IPS DF 19.7 (cell line): ENCODE measurements at places on chromosomes 7 and 10.

GRCh38 chr7:37083311-37084096 is 359.2 kb upstream of the AOAH start:
- no peak for DNase-seq

DNA sequence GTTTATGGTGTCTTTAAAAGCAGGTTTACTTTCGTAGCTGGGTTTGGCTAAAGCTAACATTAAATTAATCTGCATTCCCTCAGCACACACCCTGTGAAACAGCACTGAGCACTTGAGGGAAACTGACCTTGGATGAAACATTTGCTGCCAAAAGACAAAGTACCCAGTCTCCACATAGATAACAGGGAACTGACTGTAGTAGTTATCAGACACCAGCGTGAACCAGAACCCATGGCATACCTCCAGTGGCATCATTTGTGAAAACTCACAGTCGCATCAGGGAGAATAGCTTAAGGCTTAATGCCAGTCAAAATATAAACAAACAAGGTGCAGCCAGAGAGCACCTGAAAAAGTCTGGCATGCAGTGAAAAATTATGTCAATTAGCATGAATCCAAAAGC is 357.8 kb upstream of the C7orf33 start:
- no peak for DNase-seq

- DNase-seq = no peak
Observed at GRCh38 chr7:41445432-41445831, 257.5 kb downstream of the INHBA start.

- DNase-seq = no peak
Observed at GRCh38 chr7:143245123-143245522, 18.1 kb upstream of the GSTK1 start.

DNA sequence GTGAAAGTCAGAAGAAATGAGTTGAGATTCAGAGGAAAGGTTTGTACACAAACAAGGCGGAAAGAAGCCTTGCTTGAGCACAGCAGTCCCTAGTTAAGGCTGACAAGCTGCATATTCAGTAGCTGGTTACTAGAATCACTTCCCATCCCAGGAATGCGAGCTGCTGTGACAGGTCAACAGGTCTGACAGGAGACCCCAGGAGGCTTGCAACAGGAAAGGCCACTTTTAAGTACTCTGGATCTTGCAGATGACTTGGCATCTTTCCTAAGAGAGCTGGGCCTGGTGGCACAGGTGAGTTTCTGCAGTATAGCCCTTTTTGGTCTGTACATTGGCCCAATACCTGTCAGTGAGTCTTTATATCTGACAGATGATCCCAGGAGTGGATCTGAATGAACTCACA is 35.7 kb upstream of the UNC5B start:
- DNase-seq = peak; percentile 61

DNA sequence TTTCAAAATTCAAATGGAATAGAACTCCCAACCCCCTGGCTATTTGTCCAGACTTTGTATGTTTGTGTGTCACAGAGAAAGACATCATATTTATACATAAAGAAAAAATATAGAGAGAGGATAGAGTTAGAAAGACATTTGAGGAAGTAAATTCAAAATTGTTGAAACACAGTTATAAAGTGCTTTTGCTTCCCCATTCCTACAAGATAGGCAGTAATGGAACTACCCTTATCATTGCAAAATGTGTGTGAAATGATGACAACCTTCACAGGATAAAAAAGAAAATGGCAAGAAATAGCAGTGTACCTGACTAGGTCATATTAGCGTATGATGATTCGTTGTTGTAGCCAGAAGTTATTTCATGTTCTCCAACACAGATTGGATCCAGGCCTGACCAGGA is 63.1 kb downstream of the FZD1 start:
- DNase-seq = no peak

GRCh38 chr10:60848126-60848525 is 69.8 kb downstream of the CDK1 start:
- DNase-seq = no peak

DNA sequence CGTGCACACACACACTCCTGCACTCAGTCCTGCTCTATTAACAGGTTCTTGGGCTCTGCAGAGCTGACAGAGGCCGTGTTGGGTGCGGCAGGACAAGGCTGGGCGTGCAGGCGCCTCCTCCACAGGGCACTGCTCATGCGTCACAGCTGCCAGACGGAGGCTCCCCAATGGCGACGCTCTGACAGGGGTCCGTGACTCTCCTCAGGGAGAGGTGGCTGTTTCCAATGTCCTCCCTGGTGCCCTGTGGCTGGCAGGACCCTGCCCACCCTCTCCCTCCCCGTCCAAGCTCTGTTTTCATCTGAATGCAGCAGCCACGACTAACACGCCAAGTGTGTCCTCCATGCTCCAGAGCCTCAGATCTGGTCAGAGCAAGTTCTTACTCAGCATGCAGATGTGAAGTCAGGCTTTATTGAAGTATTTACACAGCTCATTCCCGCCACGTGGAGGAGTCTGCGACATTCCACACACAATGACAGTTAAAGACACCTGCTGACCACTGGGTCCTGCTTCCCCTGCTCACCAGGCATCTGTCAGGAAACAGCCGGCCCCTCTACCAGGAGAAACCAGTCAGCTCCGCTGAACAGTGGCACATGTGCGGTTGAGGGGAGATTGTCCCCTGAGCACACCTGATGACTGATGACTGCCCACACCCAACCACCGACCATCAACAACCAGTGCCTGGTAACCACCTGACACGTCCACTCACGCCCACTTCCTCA is 116.7 kb downstream of the VIPR2 start:
- DNase-seq = no peak

- no peak for DNase-seq
Observed at GRCh38 chr7:77899516-77899915, 100.9 kb downstream of the PHTF2 start.

DNA sequence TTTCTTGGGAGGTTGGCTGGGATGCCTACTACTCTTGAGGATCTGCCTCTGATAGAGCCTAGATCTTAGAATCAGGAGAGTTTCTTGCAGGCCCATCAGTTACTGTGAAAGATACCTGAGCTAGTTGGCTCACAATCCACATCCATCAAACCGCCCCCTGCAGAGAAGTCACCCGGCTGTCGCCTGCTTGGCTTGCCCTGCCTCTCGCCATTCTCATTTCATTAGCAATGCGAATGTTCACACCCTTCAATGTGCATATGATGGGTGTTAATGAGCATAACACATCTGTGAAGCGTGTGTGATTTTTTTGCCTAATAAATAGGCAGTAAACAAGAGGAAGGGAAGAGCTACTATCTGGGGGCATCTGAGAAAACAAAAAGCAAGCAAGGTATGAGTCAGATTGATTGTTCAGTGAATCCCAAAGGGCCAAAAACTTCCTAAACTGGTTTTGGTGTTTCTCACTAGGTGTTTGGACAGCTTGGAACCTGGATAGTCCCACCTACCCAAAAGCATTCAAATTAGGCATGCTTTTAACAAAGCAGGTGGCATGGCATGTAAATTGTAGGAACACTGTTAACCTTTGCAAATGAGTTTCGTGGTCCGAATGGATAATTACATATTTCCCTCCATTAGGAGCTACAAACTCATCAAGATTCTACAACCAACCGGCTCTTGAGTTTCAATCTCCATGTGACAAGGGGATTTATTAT is 272.3 kb upstream of the C7orf33 start:
- no peak for DNase-seq

DNA sequence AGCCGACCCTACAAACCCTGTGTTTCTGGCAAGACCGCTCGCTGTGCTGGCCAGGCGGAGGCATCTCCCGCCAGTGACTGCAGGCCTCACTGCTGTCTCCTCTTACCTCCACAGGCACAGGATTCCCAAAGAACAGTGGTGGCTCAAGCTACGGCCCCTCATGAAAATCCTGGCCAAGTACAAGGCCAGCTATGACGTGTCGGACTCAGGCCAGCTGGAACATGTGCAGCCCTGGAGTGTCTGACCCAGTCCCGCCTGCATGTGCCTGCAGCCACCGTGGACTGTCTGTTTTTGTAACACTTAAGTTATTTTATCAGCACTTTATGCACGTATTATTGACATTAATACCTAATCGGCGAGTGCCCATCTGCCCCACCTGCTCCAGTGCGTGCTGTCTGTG is 36.2 kb downstream of the PITRM1 start:
- DNase-seq = no peak

GRCh38 chr10:109025172-109025571 is 898.1 kb downstream of the XPNPEP1 start:
- DNase-seq = no peak

DNA sequence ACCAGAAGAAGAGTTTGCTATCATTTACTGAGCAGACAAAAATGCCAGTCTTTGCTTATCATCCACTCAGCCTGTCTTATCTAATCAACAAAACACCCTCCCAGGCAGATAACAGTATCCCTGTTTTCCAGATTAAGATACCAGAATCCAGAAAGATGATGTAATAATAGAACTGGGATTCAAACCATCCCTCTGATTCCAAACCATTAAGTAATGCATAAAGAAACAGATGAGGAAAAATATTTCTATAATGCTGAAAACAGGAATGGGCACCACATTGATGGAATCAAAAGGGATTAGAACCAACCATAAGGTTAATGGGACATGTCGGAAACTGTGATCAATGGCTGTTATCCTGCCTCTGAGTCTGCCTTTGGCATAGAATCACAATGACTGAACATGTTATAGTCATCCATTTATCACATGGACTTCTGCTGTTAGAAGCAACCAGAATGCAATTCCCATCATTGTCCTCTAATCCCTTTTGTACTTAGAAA is 92.1 kb upstream of the RSU1 start:
- no peak for DNase-seq

DNA sequence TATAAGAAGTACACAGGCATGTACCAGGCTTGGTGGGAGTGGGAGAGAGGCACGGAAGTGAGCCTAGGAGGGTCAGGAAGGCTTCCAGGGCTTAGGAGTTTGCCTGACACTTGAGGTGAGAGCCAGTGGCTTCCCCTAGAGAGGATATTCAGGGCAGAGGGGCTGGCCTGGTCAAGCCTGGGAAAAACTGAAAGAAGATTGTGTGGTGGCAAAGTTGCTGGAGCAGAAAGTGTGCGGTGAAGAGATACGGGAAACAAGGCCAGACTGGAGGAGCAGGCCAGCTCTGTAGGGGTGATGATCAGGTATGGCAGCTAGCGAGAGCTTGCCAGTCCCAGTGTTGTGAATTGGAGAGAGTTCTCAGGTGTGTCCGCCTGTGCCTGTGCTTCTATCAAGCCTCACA is 129.9 kb downstream of the CCNY start:
- no peak for DNase-seq

- no peak for DNase-seq
Observed at GRCh38 chr10:28997734-28998133, 291.1 kb upstream of the LYZL1 start.

- DNase-seq = no peak
Observed at GRCh38 chr7:158402471-158402870, 185.2 kb downstream of the PTPRN2 start.

DNA sequence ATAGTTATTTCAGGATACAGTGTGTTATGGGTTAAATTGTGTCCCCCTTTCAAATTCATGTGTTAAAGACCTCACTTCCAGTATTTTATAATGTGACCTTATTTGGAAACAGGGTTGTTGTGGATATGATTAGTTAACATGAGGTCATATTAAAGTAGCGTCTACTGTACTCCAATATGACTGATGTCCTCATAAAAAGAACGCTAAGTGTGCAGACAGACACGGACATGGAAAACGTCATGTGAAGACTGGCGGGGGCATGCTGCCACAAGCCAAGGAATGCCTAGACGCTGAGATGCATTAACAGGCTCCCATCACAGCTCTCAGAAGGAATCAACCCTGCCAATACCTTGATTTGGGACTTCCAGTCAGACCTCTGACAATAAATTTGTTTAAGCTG is 1.5 kb upstream of the WDR37 start:
- no peak for DNase-seq

DNA sequence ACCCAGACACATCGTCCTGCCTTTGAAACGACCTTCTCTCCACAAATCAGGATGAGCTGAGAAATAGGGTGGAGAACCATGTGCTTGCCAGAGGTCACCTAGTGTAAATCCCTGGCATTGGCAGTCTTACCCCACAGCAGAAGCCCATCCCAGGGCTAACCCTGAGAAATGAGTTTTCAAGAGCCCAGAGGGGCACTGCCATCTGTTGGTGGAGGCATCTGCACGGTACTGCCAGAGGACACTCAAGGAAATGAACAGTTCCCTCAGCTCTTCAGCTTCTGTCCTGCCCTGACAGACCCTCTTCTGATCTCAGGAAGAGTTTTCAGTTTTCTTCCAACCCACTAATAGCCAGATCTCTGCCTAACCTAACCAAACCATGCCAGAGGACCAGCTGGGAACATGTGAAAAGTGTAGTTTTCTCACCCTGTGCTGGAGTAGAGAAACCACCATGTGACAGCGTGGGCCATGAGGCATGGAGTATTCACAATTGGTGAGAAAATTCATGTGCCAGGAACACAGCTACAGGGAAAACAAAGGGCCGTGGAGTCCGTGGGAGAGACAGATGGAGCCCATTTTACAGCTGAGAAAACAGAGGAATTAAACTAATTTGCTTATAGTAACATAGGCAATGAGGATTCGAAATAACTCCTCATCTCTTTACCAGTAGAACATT is 37.7 kb upstream of the ITPRID1 start:
- DNase-seq = no peak

DNA sequence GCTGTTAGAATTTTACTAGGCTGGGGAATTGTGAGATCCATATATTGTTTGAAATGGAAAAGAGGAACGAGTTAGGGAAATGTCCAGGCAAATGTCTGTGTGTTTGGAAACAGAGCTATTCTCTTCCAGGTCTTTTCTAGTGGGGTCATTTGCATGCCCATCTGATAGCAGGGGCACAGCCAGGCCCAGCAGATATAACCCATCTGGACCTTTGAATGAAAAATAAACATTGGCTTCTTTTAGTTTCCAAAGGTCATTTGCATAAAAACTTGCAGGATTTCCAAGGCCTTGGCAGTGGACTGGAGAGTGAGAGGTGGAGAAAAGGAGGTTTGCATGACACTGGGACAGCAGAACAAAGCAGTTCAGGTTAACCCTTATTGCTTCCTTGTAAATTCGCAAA is 188.0 kb upstream of the GPR26 start:
- no peak for DNase-seq
